ENCODE measurements at places on chromosomes 5 and 9.

DNA sequence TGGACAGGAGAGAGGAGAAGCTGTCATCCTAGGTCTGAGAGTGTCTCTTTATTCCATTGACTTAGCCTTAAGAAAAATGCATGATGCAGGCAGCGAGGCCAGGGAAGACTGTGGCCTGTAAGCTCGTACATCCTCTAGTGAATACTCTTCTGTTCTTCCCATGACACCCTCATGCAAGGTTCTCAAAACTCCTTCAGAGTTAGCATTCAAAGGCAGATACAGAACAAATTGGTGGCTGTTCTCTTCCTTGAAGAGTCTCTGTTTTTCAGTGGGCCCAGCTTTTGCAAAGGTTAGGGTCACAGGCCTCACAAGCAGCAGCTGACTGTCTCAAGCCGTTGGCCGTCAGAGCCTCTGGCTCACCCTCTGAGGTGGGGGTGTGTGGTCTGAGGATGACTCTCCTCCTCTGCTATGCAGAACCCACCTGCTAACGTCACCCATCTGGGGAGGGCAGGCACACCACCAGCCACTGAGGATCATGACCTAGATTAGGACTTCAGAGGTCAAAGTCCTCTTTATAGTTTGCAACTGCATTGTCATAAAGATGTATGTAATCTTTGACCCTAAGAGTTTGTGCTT lies 15.1 kb downstream of the ADCY2 start:
- no peak for DNase-seq

DNA sequence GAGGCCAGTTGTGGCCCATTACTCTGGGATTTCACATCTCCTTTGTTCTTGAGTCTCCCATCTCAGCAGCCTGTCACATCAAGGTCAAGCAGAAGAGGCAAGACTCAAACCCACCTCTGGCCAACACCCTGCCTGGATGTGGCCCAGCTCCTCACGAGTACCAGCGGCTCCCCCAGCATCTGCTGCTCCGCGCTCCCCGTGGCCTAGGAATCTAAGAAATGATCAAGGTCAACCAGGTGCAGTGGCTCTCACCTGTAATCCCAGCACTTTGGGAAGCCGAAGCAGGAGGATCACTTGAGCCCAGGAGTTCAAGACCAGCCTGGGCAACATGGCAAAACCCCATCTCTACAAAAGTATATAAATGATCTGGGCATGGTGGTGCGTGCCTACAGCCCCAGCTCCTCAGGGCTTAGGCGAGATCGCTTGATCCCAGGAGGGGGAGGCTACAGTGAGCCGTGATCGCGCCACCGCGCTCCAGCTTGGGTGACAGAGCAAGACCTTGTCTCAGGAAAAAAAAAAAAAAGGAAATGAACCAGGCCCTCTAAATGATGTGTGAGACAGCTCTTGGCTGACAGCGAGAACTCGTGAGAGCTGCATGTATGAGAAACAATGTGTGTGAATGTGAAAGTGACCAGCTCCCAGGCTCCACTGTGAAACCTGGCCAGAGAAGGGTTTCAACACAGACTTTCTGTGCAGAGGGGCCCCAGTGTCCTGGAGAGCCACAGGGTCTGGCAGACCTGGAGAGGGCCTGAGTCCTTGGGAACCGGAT lies 61.6 kb upstream of the ANGPTL2 start:
- DNase-seq: no peak

DNA sequence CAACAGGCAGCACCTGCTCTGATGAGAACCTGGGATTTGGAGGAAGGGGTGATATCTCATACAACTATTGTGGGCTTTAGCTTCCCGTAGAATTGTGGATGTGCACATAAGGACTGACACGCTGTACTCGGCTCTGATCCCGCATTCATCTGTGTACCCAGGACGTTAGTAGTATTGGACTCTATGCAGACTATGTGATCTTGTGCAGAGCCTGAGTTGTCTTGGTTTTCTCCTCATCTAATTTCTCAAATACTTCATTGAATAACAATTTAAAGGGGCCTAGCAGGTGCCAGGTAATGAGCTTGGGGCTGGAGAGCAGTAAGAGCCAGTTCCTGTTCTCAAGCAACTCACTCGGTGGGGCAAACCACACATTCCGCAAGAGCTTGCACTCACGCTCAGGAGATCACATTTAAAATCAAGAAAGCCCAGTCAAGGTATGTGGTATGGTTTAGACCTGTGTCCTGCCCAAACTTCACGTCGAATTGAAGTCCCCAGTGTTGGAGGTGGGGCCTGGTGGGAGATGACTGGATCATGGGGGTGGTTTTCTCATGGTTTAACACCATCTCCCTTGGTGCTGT lies 14.8 kb downstream of the C5orf15 start:
- no peak for DNase-seq

GRCh38 chr5:9408964-9409363 lies 136.9 kb downstream of the SEMA5A start:
- DNase-seq: no peak
